ENCODE measurements at places on chromosomes 3 and 15. TPM values are rescaled to one million over a fixed set of nuclear protein-coding genes. Genes with fewer than 3 reads are reported as not detected.

DNA sequence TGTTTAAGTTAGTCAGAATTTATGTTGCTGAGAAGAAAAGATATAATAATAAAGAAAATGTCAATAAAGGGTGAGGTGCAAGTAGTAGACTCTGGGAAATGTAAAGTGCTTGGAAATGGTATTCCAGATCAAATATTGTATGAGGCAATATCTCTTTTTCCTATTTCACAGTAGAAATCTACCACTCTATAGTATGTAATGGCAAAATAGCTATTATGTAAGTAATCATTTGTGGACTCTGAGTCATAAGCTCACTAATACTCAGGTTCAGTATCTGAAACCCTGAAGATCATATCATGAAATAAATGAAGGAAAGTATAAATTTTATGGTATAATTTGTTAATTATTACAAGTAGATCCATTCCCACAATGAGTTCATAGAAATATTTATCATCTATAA lies 322.1 kb downstream of the PYDC2 start:
- no peak for DNase-seq
- no peaks in the 10 kb centered on the region for H3K36me3 ChIP-seq
- H3K4me3 ChIP-seq = no peak overlapping the region
- H3K4me1 ChIP-seq = no peaks in the 10 kb centered on the region
- H3K27ac ChIP-seq = no peak overlapping the region

The ABTB1 gene
- 11.2 TPM for total RNA-seq

- H3K4me1 ChIP-seq = peaks cover 23% of the 10 kb centered on the region
- no peak for DNase-seq
- H3K36me3 ChIP-seq = no peaks in the 10 kb centered on the region
- H3K27me3 ChIP-seq = no peaks in the 10 kb centered on the region
- H3K27ac ChIP-seq = peak overlapping the region; percentile 88
These were observed 114.0 kb downstream of the FNDC3B start for GRCh38 chr3:172153335-172153861.

The NUP210 gene
- 9.6 TPM for total RNA-seq

DNA sequence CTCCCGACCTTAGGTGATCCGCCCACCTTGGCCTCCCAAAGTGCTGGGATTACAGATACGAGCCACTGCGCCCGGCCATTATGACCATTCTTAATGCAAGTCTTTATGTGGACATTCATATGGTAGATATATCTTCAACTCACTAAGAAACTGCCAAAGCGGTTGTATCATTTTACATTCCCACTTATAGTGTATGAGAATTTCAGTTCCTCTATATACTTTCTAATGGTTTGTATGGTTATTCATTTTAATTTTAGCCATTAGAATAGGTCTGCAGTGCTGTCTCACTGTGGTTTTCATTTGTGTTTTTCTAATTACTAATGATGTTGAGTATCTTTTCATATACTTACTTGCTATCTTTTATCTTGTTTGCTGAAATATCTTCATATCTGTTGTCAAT lies 32.5 kb downstream of the TCF12 start:
- DNase-seq = no peak
- H3K4me1 ChIP-seq = no peaks in the 10 kb centered on the region
- H3K4me3 ChIP-seq = no peak overlapping the region
- no peak overlapping the region for H3K27ac ChIP-seq
- no peaks in the 10 kb centered on the region for H3K36me3 ChIP-seq

GRCh38 chr3:196991581-196992460 lies 23.2 kb upstream of the PIGZ start:
- H3K4me1 ChIP-seq = peaks cover 3% of the 10 kb centered on the region
- no peak overlapping the region for H3K27ac ChIP-seq
- no peaks in the 10 kb centered on the region for H3K27me3 ChIP-seq
- no peak overlapping the region for H3K4me3 ChIP-seq

DNA sequence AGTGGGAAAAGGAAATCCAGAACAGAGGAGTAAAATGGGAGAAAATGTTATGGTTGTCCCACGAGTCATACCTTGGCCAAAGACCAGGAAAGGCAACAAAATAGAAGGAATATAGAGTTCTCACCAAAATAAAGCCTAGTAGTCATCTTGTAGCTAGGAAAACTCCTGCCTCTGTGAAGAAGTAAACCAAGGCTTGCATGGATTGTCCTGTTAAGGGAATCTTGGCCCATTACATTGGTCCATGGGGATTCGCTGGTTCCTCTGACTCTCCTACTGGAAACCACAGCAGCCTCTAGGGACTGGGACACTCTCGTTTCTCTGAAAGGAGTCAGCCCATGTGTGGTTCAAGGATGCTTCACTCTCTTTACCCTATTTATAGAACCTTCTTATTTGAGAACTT lies 62.9 kb upstream of the FNDC3B start:
- no peaks in the 10 kb centered on the region for H3K4me1 ChIP-seq
- no peak overlapping the region for H3K27ac ChIP-seq
- no peaks in the 10 kb centered on the region for H3K27me3 ChIP-seq

The COMMD2 gene
- total RNA-seq = 60.9 TPM

- no peaks in the 10 kb centered on the region for H3K36me3 ChIP-seq
- no peak for DNase-seq
- no peaks in the 10 kb centered on the region for H3K4me1 ChIP-seq
- no peak overlapping the region for H3K27ac ChIP-seq
These were observed 424.5 kb upstream of the LMCD1 start for GRCh38 chr3:8077126-8077525.

DNA sequence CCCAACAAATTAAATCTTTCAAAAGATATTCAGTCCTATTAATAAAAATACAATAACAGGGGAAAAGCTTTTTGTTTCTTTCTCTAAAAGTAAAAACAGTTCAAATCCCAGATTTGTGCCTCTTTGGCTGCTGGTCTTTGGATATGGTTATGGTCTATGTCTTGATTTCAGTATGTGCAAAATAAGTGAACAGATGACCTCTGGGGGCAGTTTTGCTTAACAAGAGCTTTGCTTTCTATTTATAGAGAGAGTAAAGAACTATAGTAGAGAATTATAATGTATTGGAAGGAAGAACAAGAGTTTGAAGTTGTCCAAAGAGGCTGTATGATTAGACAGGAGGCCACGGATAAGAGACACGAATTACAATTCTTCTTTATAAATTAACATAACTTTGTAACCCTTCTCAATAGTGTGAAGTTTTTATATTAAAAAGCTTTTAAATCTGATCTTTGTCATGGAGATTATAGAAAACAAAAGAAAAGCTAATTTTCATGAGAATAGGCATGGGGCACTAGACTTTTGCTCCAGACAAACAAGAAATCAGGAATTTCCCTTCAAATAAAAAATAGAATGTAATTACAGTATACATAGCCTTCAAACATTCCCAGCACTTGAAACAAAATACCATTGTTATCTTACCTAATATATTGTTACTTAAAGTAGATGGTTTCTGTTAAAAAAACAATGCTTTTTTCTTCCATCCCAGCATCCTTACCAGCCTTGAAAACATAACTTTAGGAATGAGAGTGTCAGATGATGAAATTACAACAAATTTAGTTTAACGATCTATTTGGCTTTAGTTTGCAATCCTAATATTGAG lies 432.7 kb upstream of the ARHGEF26 start:
- no peaks in the 10 kb centered on the region for H3K36me3 ChIP-seq
- H3K4me3 ChIP-seq = no peak overlapping the region
- H3K4me1 ChIP-seq = no peaks in the 10 kb centered on the region
- DNase-seq = no peak

- peak overlapping the region; percentile 99 for H3K4me3 ChIP-seq
- H3K27ac ChIP-seq = peak overlapping the region; percentile 86
- H3K27me3 ChIP-seq = no peaks in the 10 kb centered on the region
- peak; percentile 54 for DNase-seq
- peaks cover 11% of the 10 kb centered on the region for H3K4me1 ChIP-seq
These were observed 727 bp downstream of the RAP2B start for GRCh38 chr3:153162513-153163392.

DNA sequence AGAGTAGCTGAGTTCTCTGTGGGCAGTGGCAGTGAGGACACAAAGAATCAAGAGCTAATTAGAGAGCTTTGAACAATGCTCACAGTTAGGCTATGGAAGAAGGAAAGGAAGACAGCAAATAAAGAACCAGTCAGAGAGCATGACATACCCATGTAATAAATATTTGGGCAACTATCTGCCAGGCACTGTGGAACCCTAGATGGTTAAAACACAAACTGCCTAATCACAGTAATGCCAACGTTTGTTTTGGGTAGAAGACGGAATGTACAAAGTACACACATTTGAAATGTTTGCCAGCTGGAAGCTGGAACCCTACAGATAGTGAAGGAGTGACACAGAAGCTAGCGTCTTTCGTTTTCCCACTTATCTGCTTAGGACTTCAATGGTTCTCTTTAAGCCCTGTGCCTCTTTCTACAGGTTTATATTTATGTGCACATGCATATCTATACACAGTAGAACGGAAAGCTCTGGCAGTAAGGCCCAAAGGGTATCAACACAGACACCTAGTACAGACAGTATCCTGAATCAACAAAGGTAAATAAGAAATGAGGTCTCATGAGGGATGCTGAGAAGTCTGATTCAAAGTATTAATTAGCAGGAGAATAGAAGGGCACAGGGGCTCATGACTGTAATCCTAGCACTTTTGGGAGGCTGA lies 44.6 kb downstream of the ANKRD28 start:
- H3K36me3 ChIP-seq = peaks cover 2% of the 10 kb centered on the region
- no peak overlapping the region for H3K27ac ChIP-seq
- no peak overlapping the region for H3K4me3 ChIP-seq
- H3K27me3 ChIP-seq = no peaks in the 10 kb centered on the region
- no peaks in the 10 kb centered on the region for H3K4me1 ChIP-seq
- no peak for DNase-seq

GRCh38 chr15:58298879-58299850 lies 132.6 kb upstream of the LIPC start:
- no peak overlapping the region for H3K4me3 ChIP-seq
- H3K27ac ChIP-seq = no peak overlapping the region
- H3K4me1 ChIP-seq = no peaks in the 10 kb centered on the region
- H3K27me3 ChIP-seq = no peaks in the 10 kb centered on the region
- no peaks in the 10 kb centered on the region for H3K36me3 ChIP-seq
- DNase-seq = no peak

Data from spinal cord (tissue), 10 donors.